ENCODE measurements at places on chromosomes 4 and X.

GRCh38 chr4:100184787-100185186, 5.5 kb downstream of the DDIT4L start:
- DNase-seq, result no peak

DNA sequence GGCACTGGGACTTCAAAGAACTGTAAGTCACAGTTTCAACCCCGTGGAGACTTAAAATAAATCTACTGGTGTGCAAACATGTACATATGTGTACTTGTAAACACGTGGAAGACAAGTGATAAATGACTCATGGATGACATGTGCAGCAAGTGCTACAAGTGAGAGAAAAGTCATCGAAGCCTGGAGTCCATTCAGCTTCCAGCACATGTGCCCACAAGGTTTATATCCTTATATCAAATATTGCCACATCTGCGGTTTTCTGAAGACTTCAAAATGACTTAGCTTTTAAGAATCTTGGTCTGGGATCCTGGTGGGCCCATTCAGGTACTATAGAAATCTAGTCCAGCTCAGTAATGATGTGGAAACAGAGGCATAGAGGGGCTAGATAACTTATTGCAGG, 33.0 kb upstream of the TTC29 start:
- no peak for DNase-seq

GRCh38 chr4:82710197-82710929, 88.2 kb downstream of the SCD5 start:
- DNase-seq, result no peak

DNA sequence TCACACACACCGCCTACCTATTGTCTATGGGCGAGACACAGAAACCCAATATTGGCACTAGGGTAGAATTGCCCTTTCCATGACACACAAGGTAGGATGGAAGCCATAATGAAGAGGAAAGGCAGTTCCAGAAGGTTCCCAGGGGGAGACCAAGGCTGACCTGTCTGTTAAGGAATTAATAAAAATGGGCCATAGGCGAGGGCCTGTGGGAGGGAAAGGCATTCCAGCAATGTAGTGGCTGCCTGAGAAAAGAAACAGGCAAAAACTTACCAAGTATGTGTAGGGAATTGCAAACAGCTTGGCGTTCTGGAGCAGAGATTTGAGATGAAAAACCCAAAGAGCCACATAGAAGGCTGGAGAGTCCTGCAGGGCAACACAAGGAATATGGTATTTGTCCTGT, 19.1 kb downstream of the MAGED2 start:
- no peak for DNase-seq

DNA sequence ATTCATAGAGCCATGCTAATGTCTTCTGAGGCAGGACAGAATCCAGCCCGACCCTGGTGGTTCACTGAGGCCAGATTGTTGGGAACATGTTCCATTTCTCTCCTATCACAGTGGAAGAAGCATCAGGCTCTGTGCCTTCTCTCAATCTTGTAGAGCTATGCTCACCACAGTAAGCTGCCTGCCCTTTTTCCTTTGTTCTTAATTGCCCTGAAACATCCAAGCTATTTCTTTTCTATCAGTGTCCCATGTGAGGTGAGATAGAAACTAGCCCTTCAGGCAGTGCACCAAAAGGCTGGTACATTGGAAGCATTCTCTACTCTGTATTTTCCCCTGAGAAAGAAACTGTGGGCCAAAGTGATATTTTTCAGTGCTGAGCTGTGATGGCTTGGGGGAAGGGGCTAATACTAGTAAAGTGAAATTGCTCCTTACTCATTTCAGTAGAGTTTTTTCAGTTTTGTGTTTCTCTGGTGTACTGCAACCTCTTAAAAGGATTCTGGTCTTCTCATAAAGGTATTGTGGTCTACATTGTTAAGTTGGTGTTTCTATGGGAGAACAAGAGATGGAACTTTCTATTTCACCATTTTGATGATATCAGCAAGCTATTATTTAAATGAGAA, 611.2 kb downstream of the RPA4 start:
- no peak for DNase-seq

- DNase-seq, result no peak
Measured at GRCh38 chrX:17374619-17375366, at the start of gene NHS. Gene NHS (plus strand): TSS chrX:17375200. CDS start chrX:17375758, 558 bp downstream.

- DNase-seq, result no peak
Measured at GRCh38 chr4:53100501-53101190, 238.5 kb downstream of the RASL11B start.

- DNase-seq, result no peak
Measured at GRCh38 chr4:51835855-51836254, 7.1 kb upstream of the DCUN1D4 start.

Data from inflammatory macrophage treated with lipopolysaccharide for 4 hours (primary cell).